ENCODE measurements at places on chromosomes 7 and 10. TPM values are rescaled to one million over a fixed set of nuclear protein-coding genes. Genes with fewer than 3 reads are reported as not detected.
A peak's percentile ranks its signal among the peaks of the same experiment; 100 is the strongest.

Gene ZNF777
- 9.7 TPM for total RNA-seq

Gene HOXA5
- total RNA-seq: not detected

Gene MYL10
- not detected for total RNA-seq

Gene OR2A1
- total RNA-seq: not detected

Gene FAM25A
- total RNA-seq: not detected

Gene TRIM50
- not detected for total RNA-seq

Gene KCNIP2
- 0.69 TPM for total RNA-seq

Gene AKR1D1
- not detected for total RNA-seq

Gene RAB11FIP2
- total RNA-seq: 11.6 TPM

DNA sequence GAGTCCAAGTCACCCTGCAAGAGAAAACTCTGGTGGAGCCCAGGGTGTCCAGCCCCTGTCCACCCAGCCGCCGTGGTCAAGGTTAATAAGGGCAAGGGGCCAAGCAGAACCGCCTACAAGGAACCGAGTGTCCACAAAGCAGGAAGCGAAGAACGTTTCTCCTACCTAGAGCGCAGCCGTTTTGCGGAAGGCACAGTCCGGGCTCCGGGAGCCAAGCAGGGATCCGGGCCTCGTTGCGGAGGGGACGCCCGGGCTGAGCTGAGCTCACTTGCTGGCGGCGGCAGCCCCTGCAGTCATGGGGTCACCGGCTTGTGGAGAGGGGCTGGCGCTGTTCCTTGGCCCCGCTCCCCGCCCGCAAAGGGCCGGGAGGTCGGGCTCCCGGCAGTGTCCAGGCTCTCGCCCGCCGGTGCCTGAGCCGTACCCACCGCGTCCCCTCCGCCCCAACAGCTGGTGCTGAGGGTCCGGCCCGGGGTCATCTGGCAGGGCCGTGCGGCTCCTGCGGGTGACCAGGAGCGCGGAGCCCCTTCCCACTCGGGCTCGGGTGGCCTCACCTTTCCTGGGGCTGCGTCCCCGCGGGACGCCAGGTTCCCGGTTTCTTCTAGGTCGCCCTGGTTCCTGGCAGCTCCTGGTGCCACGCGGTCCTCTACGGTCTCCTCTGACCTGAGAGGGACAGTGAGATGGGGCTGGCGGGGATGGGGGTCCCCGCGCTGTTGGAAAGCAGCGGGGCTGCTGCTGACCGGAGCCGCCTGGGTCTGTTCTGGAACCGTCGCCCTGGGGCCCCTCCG, 14.0 kb upstream of the ZNF273 start:
- peaks cover 15% of the 10 kb centered on the region for H3K4me1 ChIP-seq
- H3K27me3 ChIP-seq: peaks cover 51% of the 10 kb centered on the region
- DNase-seq: peak; percentile 24
- peak overlapping the region; percentile 77 for H3K4me3 ChIP-seq

DNA sequence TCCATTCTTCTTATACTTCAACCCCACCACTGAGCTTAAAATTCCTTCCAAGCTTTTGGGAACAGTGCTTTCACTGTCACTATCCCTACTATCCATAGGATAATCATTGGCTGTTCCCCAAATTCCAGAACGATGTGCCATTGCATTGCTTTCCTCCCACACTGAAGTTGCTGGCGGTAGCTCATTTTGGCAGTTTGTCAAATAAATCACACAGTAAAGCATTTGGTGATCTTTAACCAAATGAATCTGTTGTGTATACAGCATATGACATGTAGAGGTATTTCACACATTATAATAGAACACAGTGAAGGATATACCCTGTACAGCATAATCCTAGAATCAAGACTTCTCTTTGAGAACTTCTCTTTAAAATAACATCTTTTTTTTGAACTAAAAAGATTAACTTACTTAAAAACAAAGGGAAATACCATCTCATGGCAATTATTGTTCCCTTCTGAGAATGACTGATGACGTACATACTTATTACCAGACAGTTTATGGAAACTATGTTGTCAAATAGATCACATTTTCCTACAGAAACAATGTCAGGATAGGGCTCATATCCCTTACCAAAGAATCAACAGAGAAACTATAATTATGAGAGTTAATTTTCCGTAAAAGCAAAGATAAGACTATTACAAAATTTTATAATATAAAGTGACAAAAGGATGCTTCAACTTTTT, 93.6 kb downstream of the CTNNA3 start:
- H3K36me3 ChIP-seq: no peaks in the 10 kb centered on the region
- DNase-seq: no peak
- H3K27ac ChIP-seq: no peak overlapping the region
- no peaks in the 10 kb centered on the region for H3K4me1 ChIP-seq

- H3K4me1 ChIP-seq: no peaks in the 10 kb centered on the region
- H3K27me3 ChIP-seq: no peaks in the 10 kb centered on the region
Observed at GRCh38 chr7:110519851-110520250, 571.1 kb upstream of the LRRN3 start.

DNA sequence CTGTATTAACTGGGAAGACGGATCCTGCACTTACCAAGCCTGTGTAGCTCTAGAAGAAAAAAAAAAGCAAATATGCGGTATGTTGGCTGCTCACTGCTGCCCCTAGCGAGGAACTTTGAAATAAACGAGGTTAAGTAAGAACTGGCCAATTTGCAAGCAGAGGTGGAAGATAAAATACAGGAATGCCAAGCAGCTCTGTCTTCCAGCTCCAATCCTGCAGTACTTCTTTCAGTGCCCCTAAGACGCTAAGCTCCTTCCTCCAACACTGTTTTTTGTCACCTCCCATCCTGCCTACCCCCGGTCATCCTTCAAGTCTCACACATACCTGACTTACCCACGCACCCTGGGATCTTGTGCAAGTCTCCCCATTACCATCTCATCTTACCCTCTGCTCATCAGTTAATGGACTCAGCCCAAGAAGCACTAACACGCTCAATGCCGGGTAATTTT, 809 bp downstream of the C10orf143 start:
- peaks cover 45% of the 10 kb centered on the region for H3K4me1 ChIP-seq
- H3K27me3 ChIP-seq: no peaks in the 10 kb centered on the region
- DNase-seq: peak; percentile 82
- H3K27ac ChIP-seq: peak overlapping the region; percentile 99

DNA sequence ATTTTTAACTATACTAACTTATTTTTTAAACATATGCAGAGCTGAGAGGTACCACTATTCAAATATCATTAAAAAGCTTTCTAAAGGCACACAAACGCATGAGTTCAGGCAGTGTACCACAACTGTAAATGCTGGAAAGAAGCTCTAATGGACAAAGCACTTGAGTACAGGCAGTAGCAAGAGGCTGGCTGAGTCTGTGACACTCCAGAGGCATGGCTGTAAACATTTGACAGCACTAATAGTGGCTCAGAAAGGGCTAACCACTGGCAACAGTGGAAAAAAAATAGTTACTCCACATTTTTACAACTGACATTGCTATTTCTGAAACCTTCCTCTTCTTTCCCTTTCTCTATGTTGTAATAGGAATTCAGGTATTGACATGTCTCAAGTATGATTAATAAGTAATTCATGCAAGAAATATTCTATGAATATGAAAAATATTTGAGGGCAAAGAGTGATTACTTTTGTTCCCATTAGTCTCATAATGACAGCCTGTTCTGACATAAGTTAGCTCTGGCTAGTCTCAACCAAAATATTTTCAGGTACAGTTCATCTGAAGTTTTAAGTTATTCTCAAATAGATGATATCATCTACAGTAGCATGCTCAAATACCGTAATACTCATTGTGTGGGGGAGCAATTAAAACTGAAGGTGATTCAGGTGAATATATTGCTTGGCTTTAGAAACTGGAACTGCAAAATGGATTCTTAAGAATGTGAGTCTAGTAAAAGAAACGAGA, 324.0 kb upstream of the POT1 start:
- no peak overlapping the region for H3K27ac ChIP-seq
- H3K4me3 ChIP-seq: no peak overlapping the region
- H3K36me3 ChIP-seq: no peaks in the 10 kb centered on the region
- no peak for DNase-seq
- H3K27me3 ChIP-seq: no peaks in the 10 kb centered on the region
- no peaks in the 10 kb centered on the region for H3K4me1 ChIP-seq

DNA sequence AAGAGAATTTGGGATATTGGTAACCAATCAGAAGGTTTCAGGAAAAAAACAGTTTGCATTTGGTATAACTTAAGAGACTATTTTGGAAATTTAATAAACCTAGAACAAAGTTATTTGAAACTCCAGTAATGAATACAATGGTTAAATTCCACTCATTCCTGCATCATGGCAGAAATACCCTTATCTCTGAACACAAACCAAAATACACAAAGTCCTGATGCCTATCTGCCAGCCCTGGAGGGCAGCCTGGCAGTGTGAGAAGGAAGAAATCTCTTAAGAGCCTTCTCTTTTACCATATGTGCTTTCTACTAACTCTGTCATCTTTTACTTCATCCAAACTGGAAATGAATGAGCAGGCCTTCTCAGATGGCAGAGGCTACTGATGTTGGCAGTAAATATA, 147.1 kb upstream of the LYZL1 start:
- H3K27ac ChIP-seq: no peak overlapping the region
- peaks cover 16% of the 10 kb centered on the region for H3K27me3 ChIP-seq
- no peak for DNase-seq
- H3K4me3 ChIP-seq: no peak overlapping the region

DNA sequence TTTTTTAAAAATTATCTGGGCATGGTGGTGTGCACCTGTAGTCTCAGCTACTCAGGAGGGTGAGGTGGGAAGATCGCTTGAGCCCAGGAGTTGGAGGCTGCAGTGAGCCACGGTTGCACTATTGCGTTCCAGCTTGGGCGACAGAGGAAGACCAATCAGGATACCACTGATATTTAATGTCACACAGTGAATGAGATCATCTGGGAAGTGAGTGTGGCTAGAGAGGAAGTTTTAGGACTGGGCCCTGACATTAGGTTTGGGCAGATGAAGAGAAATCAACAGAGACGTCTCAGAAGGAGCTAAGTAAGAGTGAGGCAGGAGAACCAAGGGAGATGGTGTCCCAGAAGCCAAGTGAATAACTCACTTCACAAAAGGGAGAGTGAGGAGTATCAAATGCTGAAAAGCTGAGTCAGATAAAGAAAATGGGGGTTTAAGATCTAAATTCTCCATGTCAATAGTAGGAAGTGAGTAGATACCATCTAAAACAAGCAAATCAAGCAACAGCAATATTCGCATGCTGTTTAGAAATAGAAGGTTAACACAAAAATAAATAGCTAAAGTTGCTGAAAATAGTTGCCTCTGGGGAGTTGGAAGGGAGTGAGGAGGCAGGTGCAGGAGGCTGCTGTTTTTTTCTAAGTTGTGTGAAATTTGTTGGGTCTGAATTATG, 11.5 kb downstream of the PILRA start:
- H3K36me3 ChIP-seq: no peaks in the 10 kb centered on the region
- peaks cover 3% of the 10 kb centered on the region for H3K27me3 ChIP-seq
- H3K27ac ChIP-seq: no peak overlapping the region
- DNase-seq: no peak
- H3K4me3 ChIP-seq: no peak overlapping the region
- no peaks in the 10 kb centered on the region for H3K4me1 ChIP-seq

- no peak overlapping the region for H3K4me3 ChIP-seq
- peaks cover 19% of the 10 kb centered on the region for H3K4me1 ChIP-seq
- DNase-seq: no peak
Observed at GRCh38 chr10:4136121-4136520, 351.1 kb upstream of the KLF6 start.

GRCh38 chr10:26566525-26567350, 128.6 kb downstream of the APBB1IP start:
- no peak for DNase-seq
- peaks cover 57% of the 10 kb centered on the region for H3K36me3 ChIP-seq
- no peaks in the 10 kb centered on the region for H3K4me1 ChIP-seq
- H3K27ac ChIP-seq: no peak overlapping the region

- peaks cover 9% of the 10 kb centered on the region for H3K36me3 ChIP-seq
- no peaks in the 10 kb centered on the region for H3K27me3 ChIP-seq
- no peak overlapping the region for H3K4me3 ChIP-seq
- peaks cover 23% of the 10 kb centered on the region for H3K4me1 ChIP-seq
- H3K27ac ChIP-seq: peak overlapping the region; percentile 15
Observed at GRCh38 chr10:109889867-109890266, 33.4 kb downstream of the XPNPEP1 start.

- DNase-seq: no peak
- no peak overlapping the region for H3K4me3 ChIP-seq
- H3K27ac ChIP-seq: no peak overlapping the region
- peaks cover 2% of the 10 kb centered on the region for H3K27me3 ChIP-seq
- H3K36me3 ChIP-seq: no peaks in the 10 kb centered on the region
- H3K4me1 ChIP-seq: no peaks in the 10 kb centered on the region
Observed at GRCh38 chr10:117464176-117464575, 78.4 kb upstream of the EMX2 start.

- peaks cover 5% of the 10 kb centered on the region for H3K36me3 ChIP-seq
- DNase-seq: peak; percentile 38
- H3K27ac ChIP-seq: peak within 1 kb of the TSS; percentile 84
- H3K4me1 ChIP-seq: peaks cover 49% of the 10 kb centered on the region
- H3K4me3 ChIP-seq: peak within 1 kb of the TSS; percentile 85
- peaks cover 1% of the 10 kb centered on the region for H3K27me3 ChIP-seq
Observed at GRCh38 chr7:74657692-74658177, at the start of gene GTF2I. GTF2I (plus strand) TSS chr7:74657718; CDS start chr7:74689129, 31,411 bp downstream.

DNA sequence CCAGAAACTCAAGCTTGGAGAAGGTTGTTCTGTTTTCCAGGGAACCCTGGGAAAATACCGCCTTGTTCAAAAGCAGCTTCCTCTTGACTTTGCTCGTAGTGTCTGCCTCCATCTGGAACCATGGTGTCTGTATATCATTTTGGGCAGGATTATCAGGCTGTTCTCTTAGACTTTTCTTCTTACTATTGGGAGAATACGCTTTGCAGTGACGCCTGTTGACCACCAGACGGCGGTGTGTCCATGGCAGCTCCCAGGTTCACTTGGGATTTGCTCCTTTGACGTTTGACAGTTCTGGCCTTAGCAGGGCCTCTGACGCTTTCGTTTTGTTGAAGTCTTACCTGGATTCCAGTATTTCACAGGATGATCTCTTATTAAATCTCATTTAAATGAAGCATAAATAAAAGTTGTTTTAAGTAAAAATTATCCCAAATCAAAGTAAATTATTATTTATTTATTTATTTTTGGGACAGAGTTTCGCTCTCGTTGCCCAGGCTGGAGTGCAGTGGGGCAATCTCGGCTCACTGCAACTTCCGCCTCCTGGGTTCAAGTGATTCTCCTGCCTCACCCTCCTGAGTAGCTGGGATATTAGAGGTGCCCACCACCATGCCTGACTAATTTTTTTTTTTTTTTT, 41.8 kb upstream of the GJD4 start:
- H3K27me3 ChIP-seq: no peaks in the 10 kb centered on the region
- DNase-seq: peak; percentile 61
- H3K4me3 ChIP-seq: no peak overlapping the region
- H3K4me1 ChIP-seq: peaks cover 2% of the 10 kb centered on the region

GRCh38 chr7:103154042-103154441, 5.1 kb upstream of the NAPEPLD start:
- H3K4me1 ChIP-seq: peaks cover 17% of the 10 kb centered on the region
- no peak overlapping the region for H3K27ac ChIP-seq
- H3K4me3 ChIP-seq: no peak overlapping the region
- H3K27me3 ChIP-seq: no peaks in the 10 kb centered on the region

GRCh38 chr7:30584965-30585364, 9.7 kb upstream of the GARS1 start:
- H3K4me3 ChIP-seq: no peak overlapping the region
- no peak overlapping the region for H3K27ac ChIP-seq
- H3K27me3 ChIP-seq: no peaks in the 10 kb centered on the region
- H3K4me1 ChIP-seq: peaks cover 14% of the 10 kb centered on the region
- H3K36me3 ChIP-seq: peaks cover 42% of the 10 kb centered on the region
- DNase-seq: no peak

- peaks cover 8% of the 10 kb centered on the region for H3K36me3 ChIP-seq
- H3K4me1 ChIP-seq: peaks cover 19% of the 10 kb centered on the region
- no peak overlapping the region for H3K4me3 ChIP-seq
- DNase-seq: no peak
- no peaks in the 10 kb centered on the region for H3K27me3 ChIP-seq
Observed at GRCh38 chr10:97647556-97647955, 7.1 kb downstream of the PI4K2A start.

All from activated naive CD4-positive, alpha-beta T cell treated with anti-CD3 and anti-CD28 coated beads for 36 hours (primary cell).